Activated T-cell treated with anti-CD3 and anti-CD28 coated beads for 4 hours (primary cell): ENCODE measurements at places on chromosomes 5 and 9.

- no peak for DNase-seq
Observed at GRCh38 chr5:127840809-127841208, 137.6 kb downstream of the CCDC192 start.

DNA sequence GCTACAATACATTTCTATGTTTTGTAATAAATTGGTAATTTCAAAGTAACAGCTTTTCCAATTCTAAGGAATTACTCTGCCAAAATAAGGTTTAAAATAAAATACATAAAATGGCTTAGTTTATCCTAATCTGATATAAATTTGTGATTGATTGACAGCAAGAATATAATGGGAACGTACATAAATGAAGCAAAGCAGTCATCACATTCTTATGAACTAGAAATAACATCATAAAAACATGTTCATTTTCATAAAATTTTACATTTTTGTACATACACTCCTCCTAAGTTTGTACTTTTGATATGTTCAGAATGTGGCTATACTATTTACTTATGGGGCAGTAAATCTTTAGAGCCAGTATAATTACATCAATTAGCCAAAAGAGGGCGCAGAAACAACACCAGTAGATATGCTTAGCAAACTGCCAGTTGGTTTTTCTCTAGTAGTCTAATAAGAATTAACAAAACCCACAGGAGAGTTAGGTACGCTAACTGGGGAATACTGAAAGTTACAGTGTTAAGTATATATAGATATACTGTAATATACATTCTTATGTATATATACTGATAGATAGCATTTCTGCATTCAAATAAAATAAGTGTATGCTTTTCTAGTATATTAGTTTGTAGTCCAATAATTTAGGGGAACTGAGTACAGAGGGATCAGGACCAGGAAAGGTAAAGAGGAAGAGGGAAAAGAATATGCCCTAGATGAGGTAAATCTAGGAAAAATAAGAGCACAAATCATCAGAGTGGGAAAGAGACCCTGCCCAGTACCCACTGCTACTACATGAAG, 76.8 kb downstream of the ZDHHC21 start:
- DNase-seq, result no peak

GRCh38 chr5:850511-851006, at the start of gene ZDHHC11:
ZDHHC11 (minus strand) TSS chr5:850986; CDS start chr5:850602, 384 bp downstream.
- DNase-seq, result no peak

GRCh38 chr5:150117945-150118560, 31.7 kb upstream of the CSF1R start:
- no peak for DNase-seq

DNA sequence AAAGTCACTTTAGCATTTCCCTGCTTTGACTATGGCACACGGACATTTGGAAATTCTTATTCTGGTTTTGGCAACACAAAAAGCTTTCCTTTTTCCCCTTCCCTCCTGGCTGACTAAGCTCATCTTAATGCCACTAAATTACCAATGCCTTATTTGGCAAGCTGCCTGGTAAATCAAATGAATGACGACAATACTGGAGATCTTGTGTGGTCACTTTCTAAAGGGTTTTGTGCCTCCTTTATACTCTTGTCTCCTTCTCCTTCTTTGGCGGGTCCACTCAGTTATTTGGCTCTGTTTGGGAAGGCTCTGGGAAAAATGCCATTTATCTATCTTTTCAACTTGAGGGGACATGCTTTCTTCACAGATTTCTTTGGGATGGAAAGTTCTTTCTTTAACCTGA, 34.9 kb downstream of the SH3GL2 start:
- no peak for DNase-seq
